ENCODE measurements at places on chromosomes 5 and 9.

DNA sequence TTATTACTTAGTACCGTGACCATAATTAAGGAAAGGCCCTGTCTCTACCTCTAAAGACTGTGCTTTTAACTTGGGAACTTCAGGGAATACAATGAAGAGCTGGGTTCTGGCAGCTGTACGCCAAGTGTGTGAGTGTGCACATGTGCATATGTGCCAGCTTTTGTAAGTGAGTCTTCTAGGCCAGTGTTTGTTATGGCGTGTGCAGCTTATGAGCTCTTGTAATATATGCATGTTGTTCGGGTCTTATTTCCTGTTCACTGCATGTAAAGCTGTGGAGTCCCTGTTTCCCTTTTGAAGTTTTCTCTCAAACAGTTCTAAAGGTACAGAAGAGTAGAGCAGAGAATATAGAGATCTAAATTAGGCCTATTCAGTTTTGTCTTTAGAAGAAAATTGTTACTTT lies 30.5 kb downstream of the TGFBR1 start:
- DNase-seq: no peak

- no peak for DNase-seq
Measured at GRCh38 chr9:90343991-90344390, 298.6 kb downstream of the DIRAS2 start.

GRCh38 chr5:173659423-173659822 lies 43.0 kb upstream of the BOD1 start:
- DNase-seq: no peak

DNA sequence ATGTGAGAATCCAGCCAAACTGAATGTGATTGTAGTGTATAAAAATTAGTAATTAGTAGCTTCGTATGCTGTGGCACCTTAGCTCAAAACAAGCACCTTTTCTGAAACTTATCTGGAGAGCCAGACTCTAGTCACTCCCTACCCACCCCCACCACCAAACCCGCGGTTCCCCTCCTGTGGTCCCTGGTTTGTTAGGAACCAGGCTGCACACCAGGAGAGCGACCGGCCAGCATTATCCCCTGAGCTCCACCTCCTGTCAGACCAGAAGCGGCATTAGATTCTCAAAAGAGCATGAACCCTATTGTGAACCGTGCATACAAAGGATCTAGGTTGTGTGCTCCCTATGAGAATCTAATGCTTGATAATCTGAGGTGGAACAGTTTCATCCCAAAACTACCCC lies 498.6 kb downstream of the CHSY3 start:
- no peak for DNase-seq

- DNase-seq: no peak
Measured at GRCh38 chr9:27196383-27196782, 87.4 kb downstream of the TEK start.

DNA sequence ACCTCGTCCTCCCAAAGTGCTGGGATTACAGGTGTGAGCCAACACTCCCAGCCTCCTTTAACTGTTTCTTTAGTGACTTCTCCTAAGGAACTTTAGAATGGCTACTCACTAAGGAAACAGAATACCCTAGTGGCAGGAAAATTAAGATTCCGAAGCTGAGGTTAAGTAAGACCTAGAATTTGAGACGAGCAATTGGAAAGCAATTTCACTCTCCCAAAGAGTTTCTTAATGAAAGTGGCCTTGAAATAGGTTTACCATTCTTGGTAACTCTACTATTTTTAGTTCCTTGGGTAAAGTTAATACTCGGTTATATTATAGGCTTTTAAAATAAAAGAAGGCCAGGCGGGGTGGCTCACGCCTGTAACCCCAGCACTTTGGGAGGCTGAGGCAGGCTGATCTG lies 22.9 kb upstream of the GOLPH3 start:
- no peak for DNase-seq

GRCh38 chr9:95460518-95461164 lies 56.1 kb downstream of the PTCH1 start:
- no peak for DNase-seq

DNA sequence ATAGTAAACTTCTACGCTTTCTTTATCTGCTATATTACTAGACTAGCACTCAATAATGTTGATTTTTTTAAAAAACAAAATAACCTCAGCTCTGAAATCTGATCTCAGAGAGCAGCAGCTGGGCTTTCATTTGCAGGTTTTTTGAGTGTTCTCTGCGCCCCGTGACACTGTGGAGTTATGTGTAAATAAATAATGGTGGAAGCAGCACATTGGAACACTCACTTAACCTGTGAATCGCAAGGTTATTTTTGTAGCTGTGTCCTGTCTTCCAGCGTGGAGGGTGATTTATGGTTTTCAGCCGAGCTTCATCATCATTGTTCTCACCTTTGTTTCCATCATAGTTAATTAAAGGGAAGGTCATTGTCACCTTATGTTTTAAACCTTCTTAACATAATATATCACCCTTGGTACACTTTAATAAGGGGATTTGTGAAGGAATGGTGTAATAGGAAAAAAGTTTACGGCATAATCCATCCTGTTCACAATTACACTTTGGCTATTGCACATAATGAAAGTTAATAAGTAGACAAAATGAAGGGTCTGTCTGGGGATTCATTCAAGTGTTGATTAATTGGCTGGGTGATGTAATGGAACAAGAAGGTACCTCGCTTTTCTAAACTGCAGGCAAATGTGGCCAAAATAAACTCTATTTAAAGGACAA lies 493.3 kb upstream of the ADAMTS16 start:
- no peak for DNase-seq

GRCh38 chr5:114360816-114361723 lies 800 bp upstream of the KCNN2 start:
- DNase-seq: no peak

DNA sequence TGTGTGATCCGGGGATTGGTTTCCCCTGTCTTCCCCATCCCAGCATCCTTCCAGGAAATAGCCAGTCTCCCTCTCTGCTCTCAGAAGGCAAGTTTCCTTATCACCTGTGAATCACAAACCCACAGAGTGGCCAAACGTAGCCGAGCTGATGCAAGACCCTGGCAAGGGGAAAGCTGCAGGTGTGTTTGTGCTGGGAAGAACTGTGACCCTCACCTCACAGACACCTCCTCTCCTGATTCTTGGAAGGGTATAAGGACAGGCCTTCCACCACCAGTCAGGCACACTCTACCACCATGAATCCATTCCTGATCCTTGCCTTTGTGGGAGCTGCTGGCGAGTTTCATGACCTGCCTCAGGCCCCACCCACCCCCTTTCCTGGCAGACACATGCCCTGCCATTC lies at the start of gene PRSS3:
TSS of gene PRSS3 (plus strand) at position 281 of the 400 bp plus-strand sequence. CDS start at position 294, 13 bp downstream.
- no peak for DNase-seq

DNA sequence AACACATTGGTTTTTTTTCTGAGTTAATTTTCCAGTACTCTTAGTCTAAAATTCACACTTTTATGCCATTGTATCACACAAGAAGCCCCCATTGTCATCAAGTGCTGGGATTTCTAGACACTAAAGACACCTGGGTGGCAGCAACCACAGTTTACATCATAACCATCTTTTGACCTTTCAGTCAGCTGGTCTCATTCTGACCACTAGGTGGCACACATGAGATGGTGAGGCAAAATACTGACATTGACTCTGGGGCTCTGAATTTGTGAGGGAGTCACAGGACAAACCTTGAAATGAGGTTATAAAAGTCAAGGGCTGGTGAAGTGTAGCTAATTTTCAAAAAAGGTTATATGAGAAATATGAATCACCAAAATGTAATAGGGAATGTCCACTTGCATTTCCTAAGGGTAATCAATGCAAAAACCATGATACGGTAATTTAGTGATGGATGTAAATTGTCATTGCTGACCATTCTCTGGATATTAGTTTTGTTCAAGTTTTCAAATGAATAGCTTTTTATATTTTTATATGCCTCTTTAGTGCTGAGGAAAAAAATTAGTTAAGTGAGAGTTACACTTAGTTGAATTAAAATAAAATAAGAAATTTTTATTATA lies 229.4 kb downstream of the DMAC1 start:
- no peak for DNase-seq

GRCh38 chr9:18970393-18970792 lies 62.6 kb downstream of the SAXO1 start:
- DNase-seq: no peak

DNA sequence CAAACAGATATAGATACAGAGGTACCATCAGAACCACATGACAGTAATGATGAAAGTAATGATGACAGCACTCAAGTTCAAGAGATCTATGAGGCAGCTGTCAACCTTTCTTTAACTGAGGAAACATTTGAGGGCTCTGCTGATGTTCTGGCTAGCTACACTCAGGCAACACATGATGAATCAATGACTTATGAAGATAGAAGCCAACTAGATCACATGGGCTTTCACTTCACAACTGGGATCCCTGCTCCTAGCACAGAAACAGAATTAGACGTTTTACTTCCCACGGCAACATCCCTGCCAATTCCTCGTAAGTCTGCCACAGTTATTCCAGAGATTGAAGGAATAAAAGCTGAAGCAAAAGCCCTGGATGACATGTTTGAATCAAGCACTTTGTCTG lies 69.2 kb downstream of the VCAN start:
- DNase-seq: no peak

- no peak for DNase-seq
Measured at GRCh38 chr5:96655506-96655905, 6.7 kb upstream of the CAST start.

- no peak for DNase-seq
Measured at GRCh38 chr5:55363856-55364255, 56.1 kb downstream of the MTREX start.

GRCh38 chr5:120917214-120917758 lies 453.2 kb downstream of the PRR16 start:
- no peak for DNase-seq

DNA sequence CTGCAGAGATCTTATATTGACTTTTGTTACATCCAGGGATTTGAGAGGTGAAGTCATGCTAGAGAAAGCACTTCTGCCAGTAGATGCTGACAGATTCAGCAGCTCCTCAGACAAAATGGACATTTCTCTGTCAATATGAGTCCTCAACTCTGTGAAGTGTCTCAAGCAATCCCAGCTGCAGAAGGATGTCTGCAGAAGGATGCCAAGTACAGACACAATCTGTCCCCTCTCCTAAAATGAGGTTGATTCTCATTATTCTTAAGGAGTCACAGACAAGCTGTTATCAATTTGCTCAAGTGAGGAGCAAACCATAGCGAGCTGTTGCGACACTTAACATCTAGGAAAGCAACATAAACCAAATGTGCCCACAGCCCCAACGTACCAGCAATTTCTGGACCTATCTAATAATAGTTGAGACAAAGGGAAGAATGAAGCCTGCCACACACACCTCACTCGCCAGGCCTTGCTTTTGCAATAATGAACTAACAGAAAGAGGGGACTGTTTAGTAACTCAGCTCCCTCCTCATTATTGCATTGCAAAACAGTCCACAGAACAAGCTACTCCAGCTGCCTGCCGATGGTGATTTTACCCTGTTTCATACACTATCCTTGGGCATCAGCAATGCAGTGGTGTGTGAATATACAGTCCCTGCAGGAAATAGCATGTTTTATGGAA lies 364.2 kb upstream of the PDE4D start:
- no peak for DNase-seq
